Activated naive CD4-positive, alpha-beta T cell (primary cell): ENCODE measurements at places on chromosomes 7 and 10.

- no peak for DNase-seq
These were observed 645 bp upstream of the SIRT1 start for GRCh38 chr10:67883710-67884312.

DNA sequence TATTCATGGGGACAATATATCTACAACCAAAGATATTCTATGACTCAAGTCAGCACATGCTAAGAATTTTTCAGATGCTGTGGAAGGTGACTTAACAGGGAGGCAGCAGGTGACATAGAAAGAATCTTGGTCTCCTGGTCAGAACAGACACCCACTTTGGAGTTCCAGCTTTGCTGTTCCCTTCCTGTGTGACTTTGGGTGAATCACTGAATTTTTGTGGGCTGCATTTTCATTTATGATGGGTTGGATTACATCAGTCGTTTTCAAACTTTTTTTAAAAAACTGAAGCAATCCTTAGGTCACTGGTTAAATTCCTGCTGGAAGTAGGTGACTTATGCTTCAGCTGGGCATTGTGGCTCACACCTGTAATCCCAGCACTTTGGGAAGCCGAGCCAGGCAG is 24.9 kb downstream of the RGR start:
- DNase-seq = no peak

- no peak for DNase-seq
These were observed 375.2 kb downstream of the PAXIP1 start for GRCh38 chr7:154627646-154628290.

GRCh38 chr10:45602082-45602730 is 70.4 kb downstream of the ZFAND4 start:
- DNase-seq = no peak

- no peak for DNase-seq
These were observed 1059.4 kb downstream of the NRG3 start for GRCh38 chr10:82934429-82934828.

- DNase-seq = no peak
These were observed 40.6 kb upstream of the TSPAN13 start for GRCh38 chr7:16712916-16713315.

GRCh38 chr7:130988443-130988842 is 254.4 kb upstream of the KLF14 start:
- DNase-seq = no peak

- no peak for DNase-seq
These were observed 50.6 kb upstream of the AGBL3 start for GRCh38 chr7:134935701-134936100.

DNA sequence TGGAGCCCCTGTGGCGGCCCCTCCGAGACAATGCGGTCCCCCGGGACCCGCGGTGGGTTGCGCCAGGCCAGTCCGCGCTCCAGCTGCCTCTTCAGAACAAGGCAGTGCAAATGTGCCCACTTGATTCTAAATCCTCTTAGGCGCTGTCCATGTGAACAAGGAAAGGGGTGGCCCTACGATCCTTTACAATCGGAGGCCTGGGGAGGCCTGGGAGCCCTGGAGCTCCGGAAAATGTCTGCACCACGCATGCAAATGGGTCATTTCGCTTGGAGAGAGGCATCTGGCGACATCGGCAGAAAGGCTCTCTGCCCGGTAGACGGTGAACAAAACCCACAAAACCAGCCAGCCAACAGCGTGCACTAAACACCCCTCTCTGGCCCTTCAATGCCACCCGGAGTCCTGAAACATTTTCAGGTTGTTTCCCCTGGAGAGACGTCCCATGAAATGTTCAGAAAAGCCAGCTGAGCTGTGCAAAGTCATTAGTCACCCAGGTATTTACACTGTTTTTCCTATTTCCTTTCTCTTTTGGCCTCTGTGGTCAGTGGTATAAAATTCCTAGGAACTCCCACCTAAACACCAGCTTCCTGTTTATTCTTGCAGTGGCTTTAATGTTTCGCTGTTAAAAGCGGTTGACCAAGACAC is 102.8 kb upstream of the ZNF438 start:
- DNase-seq = no peak

GRCh38 chr7:132430861-132431822 is 145.1 kb downstream of the PLXNA4 start:
- DNase-seq = no peak

- no peak for DNase-seq
These were observed 250.3 kb downstream of the SNX13 start for GRCh38 chr7:17690030-17690429.

DNA sequence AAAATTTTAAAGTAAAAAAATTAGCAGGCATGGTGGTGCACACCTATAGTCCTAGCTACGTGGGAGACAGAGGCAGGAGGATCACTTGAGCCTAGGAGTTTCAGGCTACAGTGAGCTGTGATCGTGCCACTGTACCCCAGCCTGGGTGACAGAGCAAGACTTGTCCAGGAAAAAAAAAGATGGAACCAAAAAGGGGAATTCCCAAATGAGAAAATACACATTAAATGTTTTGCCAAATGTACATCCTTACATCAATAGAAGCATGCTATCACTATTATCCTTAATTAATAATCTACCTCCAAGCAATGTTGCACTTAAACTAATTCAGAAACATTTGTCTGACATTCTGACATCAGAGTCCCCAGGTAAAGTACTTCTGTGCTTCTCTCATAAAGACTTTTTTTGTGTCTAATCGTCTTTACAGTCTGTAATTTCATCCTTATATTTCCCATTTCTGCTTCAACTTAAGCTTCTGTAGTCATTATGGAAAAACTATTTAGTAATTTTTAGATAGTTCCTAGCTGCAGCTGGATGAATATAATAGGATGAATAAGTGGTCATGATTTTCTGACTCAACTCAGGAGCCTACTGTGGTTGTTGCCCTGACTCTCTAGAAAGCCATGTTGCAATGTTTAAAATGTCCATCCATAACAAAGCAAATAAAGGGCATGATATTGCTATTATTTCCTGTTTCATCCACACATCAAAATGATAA is 57.7 kb downstream of the MYPN start:
- DNase-seq = no peak

DNA sequence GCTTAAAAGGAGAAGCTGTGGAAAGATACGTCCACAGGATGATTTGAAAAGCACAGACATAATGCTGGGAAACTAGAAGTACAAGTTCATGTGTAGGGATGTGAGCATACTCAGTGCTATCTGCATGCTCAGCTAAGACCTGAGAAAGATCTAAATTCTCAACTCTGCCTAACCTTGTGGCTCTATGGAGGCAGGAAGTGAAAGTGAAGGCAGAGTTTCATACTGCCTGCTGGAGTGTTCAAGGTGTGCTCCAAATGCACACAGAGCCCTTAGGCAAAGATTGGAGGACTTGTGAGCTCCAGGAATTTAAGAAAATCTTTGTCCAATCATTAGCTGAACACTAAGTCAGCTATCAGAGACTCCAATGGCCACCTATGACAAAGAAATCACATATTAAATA is 190.9 kb downstream of the RNLS start:
- DNase-seq = no peak

DNA sequence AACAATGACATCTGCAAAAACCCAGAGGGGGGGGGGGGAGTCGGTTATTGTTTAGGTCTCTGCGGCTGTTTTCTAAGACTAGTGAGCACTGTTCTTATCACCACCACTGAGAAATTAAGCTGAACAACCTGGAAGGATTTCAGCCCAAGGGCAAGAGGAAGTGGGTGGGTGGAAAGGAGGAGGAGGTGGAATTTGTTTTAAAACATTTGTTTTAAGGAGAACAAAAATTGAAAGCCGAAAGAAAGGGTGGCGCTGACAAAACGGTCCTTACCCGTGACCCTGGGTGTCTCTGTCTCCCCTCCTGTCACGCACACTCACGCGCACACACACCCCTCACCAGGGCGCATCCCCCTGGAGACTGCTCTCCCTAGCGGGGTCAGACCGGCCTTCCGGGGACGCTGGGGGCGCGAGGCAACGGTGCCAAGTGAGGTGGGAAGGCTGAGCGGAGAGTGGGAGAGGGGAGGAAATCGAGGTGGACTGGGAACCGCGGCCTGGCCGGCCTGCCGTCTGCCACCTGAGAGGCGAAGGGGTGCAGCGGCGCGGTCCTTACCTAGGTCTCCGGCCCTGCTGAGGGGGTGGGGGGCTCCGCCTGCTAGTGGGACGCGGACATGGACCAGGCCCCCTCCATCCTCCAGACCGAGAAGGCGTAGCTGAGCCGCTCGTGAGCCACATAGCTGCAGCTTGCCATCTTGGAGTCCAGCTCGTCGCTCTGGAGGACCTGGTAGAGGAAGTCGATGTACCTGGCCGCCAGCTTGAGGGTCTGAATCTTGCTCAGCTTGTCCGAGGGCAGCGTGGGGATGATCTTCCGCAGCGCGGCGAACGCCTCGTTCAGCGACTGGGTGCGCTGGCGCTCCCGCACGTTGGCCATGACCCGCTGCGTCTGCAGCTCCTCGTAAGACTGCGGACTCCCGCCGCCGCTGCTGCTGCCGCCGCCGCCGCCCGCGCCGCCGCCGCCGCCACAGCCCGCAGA is 1.0 kb downstream of the TWIST1 start:
- no peak for DNase-seq

GRCh38 chr7:129780974-129781927 is 169.7 kb downstream of the NRF1 start:
- no peak for DNase-seq

DNA sequence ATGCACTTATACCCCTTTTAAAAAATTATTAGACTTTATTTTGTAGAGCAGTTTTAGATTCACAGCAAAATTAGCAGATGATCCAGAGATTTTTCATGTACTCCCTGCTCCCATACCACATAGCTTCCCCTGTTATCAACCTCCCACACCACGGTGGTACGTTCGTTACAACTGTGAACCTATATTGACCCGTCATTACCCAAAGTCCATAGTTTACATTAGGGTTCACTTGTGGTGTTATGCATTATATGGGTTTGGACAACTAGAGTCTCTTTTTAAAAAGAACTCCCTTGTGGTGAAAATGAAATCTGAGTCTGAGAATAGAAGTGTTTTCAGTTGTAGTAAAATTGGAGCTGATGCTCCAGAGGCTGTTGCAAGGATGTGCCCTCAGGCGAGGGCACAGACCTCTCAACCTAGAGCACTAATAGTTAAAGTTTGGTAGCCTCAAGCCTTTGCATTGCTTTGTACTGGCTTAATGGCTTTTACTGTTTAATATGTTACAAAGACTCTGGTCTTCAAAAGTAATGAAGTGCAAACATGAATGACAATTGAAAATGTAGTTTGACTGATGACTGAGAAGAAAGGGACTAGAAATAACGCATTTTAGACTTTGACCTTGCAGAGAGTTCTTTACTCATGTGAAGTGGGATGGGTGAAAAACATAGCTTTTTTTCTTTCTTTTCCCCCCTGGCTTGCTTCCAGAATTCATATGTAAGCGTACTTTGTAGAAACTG is 30.6 kb upstream of the CSTF2T start:
- DNase-seq = no peak

DNA sequence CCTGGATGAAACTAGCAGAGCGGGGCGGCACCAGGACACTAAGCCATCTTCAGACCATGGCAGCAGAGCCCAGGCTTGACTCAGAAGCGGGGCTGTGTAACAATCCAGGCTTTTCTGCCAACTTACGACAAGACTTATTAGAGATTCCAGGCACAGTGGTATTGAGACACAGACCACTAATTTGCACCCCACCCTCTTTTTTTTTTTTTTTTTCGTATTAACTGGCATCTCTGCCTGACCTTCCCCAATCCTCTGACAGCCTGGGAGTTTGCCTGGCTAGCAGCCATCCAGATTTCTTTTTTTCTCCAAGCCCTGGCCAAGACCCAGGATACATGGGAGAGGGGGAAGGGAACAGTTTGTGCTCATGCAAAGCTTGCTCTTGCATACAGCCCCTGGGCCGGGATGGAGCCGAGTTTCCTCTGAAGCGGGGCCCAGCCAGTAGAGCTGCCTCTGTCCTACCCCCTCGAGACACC is 182.4 kb downstream of the PLXNA4 start:
- no peak for DNase-seq

DNA sequence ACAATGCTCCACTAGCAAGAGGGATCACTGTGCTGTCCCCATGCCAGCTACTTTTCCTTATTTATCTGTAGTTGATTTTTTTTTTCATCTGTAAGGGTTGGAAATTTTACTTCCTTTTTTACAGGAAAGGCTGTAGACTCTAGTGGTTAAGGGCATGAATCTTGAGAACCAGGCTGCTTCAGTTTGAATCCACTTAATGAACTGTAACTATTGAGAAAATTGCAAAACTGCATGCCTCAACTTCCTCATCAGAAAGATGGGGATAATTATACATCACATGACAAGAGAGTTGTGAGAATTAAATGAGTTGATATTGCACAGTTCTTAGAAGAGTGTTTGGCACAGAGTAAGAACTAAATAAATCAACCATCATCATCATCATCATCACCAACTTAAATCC is 106.4 kb upstream of the GSDME start:
- no peak for DNase-seq

DNA sequence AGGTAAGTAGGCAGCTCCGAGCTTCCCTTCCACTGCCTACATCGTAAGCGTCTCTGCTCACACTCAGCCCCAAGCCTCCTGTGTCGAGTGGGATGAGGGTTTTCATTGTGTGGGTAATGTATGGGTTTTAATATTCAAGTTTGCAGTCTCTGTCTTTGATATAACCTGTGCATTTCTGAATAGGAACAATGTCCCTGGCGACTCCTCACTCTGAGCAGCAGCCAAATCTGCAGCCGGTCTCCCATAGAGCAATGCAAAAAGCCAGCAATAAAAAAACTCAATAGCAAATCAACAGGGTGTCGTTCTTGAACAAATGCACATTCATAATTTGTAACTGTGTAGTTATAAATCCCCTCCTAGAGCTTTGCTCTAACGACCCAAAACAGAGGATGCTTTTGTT is 33.4 kb downstream of the PPP1R17 start:
- DNase-seq = no peak

DNA sequence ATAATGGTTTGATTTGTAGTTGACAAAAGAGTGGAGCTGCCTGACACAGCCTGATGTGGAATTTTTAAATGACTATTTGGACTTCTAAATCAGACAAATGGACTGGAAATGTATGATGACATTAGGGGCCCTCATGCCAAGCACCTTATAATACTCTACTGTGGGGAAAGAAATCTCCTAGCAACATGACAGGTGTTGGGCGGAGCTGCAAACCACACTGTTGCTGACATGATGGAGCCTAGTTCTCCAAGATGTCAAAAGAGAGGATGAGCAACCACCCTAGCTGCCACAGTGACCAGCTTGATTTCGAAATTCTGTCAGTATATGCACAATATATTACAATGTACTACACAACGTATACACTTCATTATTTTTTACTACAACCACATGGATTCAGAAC is 65.8 kb downstream of the RHOBTB1 start:
- DNase-seq = no peak

GRCh38 chr7:130922206-130923112 is 188.5 kb upstream of the KLF14 start:
- no peak for DNase-seq

- no peak for DNase-seq
These were observed 10.3 kb downstream of the EPHB6 start for GRCh38 chr7:142864980-142865747.

- no peak for DNase-seq
These were observed 91.7 kb upstream of the PITRM1 start for GRCh38 chr10:3264161-3264761.
